ENCODE measurements at places on chromosomes 16 and 17.

DNA sequence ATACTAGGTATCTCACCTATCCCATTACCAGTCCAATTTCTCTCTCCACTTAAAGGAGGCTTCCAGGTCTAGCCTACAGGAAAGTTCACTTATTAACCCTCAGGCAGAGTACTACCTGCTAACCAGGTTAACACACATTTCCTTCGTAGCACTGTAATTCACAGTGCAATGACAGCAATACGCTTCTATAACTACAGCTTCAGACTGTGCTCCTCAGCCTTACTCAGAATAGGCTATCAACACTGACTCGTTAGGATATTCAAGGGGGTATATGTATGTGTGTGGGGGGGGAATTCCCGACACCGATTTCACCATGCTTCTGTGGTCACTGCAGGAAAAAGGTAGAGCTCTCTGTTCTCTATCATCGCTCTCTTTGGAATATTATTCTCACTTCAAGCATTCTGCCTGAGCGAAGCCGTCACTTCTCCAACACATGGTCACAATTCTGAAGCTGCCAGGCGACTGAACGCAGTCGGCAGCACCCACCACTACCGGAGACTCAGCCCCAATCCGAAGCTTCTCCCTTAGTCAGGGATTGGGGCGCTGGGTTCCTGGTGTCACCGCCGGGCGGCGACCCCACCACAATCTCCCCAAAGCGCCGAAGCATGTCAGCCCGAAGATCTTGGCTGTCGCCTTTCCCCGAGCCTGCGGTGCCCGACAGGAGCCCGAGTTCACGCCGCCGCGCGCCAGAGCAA lies 618 bp downstream of the GGA3 start:
- peak; percentile 37 for DNase-seq

DNA sequence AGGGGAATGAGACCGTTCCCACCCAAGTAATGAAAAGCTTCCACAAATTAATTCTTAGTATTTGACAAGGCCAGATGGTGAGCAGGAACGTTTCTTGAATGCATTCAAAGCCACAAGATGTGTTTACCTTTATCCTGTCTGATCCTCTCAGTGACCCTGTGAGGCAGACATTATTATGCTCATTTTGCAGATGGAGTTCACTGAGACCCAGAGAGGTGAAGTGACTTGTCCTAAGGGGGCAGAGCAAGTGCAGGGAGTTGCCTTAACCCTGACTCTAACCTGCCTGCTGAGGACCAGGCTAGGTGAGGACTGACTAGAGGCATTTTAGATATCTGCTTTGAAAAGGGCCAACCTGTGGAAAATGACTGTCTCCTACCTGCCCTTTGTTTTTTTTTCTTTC lies 156.7 kb downstream of the HAPSTR1 start:
- no peak for DNase-seq

DNA sequence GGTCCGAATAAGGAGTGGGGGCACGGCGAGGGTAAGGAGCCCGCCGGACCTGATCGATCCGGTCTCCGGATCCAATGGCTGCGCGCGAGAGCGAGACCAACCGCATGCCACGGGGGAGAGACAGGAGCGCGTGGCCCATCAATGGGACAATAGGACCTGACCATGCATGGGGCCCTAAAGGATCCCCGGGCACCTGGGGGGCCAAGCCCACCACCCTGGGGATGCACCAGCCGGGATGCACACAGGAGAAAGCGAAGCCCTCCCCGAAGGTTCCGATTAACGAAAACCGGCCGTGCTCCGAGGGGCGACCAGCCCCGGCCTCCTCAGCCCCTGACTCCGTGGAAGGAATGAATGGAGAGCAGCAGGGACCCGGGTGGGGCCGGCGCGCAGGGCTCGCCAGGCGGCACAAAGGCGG lies 525 bp downstream of the JPT1 start:
- DNase-seq, result no peak

DNA sequence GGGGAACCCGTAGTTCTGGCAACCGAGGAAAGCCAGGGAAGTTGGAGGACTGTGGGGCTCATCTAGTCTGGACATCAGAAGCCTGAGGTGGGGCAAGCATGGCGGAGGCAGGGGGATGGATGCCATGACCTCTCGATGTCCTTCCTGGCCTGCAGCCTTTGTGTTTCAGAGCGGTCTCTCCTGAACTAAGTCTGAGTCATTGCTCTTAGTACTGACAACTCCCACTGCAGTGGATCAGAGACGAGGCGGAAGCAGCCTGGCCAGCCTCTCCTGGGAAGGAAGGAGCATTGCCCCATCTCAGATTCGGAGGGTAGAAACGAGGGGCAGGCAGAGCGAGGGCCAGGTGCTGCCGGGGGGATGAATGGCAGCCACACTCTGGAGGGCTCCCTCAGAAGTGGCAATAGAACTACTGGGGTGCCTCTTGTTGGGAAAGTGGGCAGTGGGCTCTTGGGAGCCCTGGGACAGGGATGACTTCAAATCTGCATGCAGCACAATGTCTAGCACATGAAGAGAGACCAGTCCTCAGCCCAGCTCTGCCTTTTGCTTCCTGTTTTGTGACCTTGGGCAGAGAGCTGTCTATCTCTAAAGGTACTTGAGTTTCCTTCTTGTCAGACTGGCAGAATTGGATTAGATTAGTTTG lies 3.6 kb upstream of the STAC2 start:
- DNase-seq, result no peak

GRCh38 chr17:50447870-50448595 lies 20.6 kb downstream of the CHAD start:
- DNase-seq, result no peak

DNA sequence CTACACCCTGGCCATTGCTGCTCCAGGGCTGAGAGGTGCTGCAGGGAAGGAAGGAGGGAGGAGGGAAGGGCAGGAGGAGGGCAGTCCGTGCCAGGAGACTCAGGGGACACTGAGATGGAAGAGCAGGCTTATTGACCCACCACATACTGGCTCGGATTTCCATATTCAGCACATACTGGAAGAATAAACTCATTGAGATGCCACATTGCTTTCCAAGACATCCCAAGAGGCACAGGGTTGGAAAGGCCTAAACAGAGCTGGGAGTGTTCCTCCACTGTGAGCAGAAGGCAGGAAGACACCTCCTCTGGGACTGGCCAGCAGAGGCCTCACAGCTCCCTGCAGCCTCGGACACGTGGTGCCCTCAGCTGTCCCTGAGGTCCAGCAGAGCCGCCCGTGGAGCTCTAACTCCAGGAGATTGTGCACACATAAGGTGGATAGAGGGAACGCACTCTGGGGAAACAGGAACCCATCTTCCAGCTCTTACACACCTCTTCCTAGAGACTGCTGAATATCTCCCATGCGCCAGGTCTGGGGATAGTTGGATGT lies 17.4 kb downstream of the CCDC182 start:
- DNase-seq, result no peak

- DNase-seq, result no peak
Observed at GRCh38 chr17:31580706-31581490, 189.4 kb downstream of the RAB11FIP4 start.

- DNase-seq, result no peak
Observed at GRCh38 chr17:31511195-31511578, 119.7 kb downstream of the RAB11FIP4 start.

GRCh38 chr16:88194397-88195268 lies 188.1 kb upstream of the ZNF469 start:
- no peak for DNase-seq

- peak; percentile 74 for DNase-seq
Observed at GRCh38 chr17:50139950-50140885, 10.3 kb upstream of the SAMD14 start.

- DNase-seq, result no peak
Observed at GRCh38 chr16:19281246-19281645, 4.3 kb upstream of the CLEC19A start.

GRCh38 chr17:17886726-17887125 lies 49.9 kb upstream of the SREBF1 start:
- no peak for DNase-seq

DNA sequence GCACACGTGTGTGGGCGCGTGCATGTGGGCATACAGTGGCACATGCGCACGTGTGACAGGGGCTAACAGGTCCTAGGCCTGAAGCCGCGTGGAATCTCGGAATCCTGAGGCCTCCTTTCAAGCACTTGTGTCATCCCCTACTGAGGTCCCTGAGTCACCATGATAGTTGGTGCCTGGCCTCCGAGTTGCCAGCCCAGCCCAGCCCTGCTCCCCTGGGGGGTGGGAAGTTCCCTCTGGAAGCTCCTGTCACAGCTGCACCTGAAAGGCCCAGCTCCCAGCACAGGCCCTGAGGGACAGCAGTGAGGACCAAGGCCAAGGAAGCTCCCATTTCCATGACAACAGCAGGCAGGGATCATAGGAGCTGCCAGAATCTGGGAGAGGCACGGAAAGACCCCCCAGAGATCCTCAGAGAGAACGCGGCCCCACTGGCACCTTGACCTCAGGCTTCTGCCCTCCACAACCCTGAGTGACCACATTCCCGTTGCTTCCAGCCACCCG lies 35.4 kb upstream of the ENPP7 start:
- no peak for DNase-seq

DNA sequence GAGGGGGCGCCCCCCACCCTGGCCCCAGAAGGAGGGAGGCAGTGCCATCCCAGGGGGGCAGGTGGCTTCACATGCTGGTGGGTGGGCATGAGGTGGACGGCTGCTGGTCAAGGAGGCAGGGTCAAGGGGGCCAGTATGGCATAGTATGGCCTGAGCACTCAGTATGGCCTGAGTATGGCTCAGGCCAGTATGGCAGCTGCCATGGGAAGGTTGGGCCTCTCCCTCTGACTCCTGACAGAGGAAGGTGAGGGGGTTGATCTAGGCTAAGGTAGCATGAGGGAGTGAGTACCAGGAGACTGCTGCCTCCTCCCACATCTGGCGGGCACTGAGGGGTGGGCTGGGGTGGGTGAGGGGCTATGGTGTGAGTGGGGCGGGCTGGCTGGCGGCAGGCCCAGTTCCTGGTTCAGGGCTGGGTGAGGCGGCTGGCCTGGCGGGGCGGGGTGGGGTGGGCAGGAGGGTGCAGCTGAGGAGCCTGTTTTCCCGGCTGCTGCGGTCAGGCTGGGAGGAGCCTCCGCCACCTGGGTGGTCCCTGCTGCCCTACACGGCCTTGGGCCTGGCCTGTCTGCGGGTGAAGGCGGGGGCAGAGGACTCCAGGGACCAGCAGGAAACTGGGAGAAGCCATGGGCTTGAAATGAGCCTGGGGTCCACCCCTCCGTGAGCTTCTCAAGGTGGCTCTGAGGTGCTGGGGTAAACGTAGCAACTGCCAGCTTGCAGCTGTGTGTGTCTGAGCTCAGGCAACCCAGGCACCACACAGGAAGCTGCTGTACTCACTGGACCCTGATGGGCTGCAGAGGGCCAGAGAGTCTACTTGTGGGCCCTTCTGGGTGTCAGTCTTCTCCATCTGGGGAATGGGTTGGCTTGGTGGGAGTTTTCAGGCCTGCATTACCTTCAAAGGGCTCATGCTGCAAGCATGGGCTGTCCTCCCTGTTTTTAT lies 57.0 kb downstream of the RAI1 start:
- no peak for DNase-seq

DNA sequence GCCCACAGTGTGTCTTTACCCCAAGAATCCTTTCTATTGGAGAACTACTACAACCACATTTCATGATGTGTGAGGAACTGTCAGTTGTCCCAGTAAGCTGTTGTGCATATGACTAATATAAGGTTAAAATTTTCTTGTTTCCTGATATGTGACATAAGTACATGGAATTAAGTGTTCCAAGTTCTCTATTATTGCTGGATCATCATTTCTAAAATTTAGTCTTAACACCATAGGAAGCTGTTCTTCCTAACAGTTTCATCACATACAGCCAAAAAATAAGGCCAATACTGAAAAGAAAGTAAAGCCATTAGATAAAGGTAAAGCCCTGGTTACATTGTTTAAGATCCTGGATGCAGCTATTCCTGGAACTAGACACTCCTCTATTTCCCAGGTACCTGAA lies 620.9 kb upstream of the CDH8 start:
- DNase-seq, result no peak

- DNase-seq, result no peak
Observed at GRCh38 chr16:81902025-81902424, 109.2 kb downstream of the SDR42E1 start.

DNA sequence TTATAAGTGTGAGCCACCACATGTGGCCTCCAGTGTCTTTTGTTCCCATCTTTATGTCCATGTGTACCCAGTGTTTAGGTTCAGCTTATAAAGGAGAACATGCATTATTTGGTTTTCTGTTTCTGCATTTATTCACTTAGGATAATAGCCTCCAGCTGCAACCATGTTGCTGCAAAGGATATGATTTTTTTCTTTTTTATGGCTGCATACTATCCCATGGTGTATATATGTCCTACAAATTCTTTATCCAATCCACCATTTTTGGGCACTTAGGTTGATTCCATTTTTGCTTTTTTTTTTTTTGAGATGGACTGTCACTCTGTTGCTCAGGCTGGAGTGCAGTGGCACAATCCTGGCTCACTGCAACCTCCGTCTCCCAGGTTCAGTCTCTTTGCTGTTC lies 32.9 kb downstream of the ATAD5 start:
- no peak for DNase-seq

GRCh38 chr16:23959072-23959751 lies 123.4 kb downstream of the PRKCB start:
- no peak for DNase-seq

- peak; percentile 23 for DNase-seq
Observed at GRCh38 chr17:19647697-19648474, 665 bp upstream of the ALDH3A2 start.

DNA sequence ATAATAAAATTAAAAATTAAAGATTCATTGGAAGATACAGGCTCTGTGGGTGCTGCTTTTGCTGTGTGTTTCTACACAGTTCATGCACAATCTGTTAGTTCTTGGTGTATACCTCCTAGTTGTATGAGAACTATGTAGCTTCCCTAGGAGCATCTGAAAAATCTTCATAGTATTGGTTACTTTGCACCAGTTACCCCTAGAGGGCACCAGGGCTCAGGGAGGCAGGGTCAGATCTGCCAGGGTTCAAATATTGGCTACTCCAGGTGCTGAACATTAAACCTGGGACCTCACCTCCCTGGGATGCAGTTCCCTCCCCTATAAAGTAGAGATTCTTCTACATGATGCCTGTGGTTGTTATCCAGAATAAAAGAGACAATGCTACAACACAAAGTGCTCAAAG lies 583.0 kb upstream of the CDH11 start:
- no peak for DNase-seq

DNA sequence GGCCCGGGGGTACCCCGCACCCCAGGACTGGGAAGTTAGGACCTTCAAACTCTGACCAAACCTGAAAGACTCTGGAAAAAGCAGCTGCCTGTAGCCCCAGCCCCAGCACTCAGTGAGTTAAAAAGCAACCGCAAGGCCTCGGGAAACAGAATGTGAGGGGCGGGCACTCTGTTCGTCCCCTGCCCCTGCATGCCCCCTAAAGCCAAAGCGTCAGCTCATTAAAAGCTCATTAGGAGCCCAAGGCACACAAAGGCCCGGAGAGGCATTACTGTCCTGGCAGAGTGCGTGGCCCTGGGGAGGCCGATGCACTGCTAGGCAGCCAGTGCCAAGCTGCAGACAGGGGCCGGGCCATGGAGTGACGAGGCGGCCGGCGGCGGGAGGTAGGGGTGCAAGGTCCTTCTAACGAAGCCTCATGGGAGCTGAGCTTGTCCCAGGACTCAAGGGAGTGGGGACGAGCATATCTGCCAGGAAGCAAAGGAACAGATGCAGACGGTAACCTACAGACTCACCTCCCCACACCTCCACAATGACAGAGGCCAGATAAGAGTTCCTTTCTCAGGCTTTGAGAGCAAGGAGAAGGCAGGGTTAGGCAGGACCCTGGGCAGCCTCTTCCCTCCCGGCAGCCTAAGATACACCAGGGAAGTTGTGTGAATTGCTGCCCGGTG lies 116.8 kb downstream of the ENGASE start:
- no peak for DNase-seq

Measured in stimulated activated CD4-positive, alpha-beta T cell treated with anti-CD3 and anti-CD28 coated beads, Interleukin-1b, Interleukin-23, amount 100 ng/mL, for 4 hours (primary cell).